ENCODE measurements at places on chromosomes 16 and 17.

- no peak for DNase-seq
Measured at GRCh38 chr16:68389750-68390371, 58.4 kb downstream of the SMPD3 start.

DNA sequence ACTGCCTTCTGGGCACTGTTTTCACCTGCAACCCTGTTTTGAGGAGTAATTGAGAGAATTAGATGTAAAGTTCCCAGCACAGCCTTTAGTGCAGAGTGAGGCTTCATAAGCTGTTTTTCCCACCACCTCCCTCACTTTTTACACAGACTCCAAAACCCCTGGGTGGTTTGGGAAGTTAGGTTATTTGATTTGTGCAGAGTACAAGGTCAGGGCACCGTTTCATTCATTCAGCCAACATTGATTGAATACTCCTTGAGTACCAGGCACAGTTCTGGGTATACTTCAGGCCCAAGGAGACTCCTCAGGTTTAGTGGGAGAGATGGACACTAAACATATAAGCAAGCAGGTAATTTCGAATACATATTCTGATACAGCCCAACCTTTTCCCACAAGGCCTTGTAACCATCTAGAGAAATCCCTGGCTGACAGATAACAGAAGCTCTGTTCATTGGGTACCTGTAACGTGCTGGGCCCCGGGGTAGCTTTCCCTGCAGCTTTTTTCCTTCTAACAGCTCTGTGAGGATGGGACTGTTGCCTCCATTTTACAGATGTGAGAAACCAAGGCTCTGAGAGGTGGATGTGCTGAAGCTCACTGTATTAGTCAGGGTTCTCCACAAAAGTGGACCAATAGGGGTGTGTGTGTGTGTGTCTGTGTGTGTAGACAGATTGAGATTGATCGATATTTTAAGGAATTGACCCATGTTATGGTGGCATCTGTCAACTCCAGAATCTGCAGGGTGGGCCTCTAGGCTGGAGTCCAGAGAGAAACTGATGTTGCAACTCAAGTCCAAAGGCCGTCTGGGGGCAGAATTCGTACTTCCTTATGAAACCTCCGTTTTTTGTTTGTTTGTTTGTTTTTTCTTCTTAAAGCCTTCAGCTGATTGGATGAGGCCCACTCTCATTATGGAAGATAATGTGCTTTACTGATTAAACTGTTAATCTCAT, 234.7 kb downstream of the SNX29 start:
- DNase-seq: no peak

- DNase-seq: no peak
Measured at GRCh38 chr17:67427424-67427823, 50.3 kb downstream of the PITPNC1 start.

DNA sequence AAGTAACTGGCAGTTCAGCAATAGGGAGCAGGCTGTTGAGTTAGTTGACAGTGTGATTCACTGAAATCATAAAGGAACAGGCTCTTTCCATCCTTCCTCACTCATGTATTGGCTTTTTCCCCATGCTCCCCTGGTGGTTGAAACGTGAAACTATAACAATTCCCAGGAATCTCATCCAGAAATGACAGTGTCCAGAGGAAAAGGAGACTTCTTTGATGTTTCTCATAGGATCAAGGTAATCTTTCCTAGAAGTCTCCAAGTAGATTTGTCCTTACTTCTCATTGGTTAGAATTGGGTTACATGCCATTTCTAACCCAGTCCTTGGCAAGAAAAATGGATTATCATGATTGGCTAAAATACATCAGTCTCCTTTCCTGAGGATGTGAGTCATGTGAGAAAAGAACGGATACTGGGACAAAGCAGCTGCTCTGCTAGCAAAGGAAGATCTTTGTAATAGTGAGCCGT, 14.4 kb downstream of the TTC19 start:
- DNase-seq: no peak

DNA sequence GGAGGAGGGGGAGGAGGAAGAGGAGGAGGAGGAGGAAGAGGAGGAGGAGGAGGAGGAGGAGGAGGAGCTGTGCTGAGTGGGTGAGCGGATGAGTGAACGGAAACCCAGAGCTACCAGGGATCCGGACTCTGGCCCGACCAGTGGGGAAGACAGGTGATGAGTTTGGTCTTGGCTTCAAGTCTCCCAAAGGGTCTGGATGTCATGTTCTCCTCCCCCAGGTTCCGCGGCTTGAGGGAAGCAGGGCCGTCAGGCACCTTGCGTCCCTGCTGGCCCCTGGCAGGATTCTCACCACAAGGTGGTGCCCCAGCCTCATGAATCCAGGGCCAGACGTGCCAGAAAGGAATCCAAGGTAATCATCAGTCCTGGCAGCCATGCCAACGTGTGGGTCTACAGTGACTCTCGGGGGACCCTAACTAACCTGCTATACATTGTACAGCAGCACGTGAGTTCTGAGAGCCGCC, 13.5 kb upstream of the ABAT start:
- DNase-seq: peak; percentile 70

DNA sequence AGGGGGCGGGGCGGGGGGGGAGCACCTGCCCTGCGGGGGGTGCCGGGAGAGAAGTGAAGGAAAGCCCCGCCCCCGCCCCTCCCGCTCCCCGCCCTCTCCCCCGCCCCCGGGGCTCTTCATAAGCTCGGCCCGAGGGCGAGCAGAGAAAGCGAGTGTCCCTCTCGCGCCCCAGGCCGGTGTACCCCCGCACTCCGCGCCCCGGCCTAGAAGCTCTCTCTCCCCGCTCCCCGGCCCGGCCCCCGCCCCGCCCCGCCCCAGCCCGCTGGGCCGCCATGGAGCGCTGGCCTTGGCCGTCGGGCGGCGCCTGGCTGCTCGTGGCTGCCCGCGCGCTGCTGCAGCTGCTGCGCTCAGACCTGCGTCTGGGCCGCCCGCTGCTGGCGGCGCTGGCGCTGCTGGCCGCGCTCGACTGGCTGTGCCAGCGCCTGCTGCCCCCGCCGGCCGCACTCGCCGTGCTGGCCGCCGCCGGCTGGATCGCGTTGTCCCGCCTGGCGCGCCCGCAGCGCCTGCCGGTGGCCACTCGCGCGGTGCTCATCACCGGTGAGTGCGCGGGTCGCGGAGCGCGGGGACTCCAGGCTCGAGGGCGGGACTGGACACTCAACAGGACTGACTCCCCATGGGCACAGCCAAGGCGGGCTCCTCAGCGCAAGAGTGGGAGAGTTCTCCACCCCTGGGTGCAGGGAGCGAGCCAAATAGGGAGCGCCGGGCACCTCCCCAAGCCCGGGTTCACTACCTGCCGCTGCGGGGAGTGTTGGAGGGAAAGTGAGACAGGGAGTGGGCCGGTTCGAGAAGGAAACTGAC, at the start of gene HSD11B2:
Gene HSD11B2 (plus strand): TSS at position 145 of the 798 bp plus-strand sequence. CDS start 128 bp downstream, at position 273.
- DNase-seq: peak; percentile 31

DNA sequence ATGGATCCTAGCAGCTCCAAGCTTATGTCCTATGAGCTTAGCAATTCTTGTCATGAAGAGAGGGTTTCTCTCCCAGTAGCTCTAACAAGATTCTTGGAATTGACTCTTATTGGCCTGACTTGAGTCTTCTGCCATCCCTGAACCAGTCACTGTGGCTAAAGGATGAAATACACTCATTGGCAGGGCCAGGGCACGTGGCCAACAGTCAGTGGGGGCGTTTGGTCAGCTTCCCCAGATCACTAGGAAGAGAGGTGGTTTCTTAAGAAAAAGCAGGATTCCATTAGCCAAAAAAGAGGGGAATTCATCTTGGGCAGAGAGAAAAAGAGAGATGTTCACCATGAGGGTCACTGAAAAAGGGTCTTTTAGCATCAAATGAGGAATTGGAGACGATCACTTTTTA, 363.2 kb downstream of the SNX29 start:
- DNase-seq: no peak

DNA sequence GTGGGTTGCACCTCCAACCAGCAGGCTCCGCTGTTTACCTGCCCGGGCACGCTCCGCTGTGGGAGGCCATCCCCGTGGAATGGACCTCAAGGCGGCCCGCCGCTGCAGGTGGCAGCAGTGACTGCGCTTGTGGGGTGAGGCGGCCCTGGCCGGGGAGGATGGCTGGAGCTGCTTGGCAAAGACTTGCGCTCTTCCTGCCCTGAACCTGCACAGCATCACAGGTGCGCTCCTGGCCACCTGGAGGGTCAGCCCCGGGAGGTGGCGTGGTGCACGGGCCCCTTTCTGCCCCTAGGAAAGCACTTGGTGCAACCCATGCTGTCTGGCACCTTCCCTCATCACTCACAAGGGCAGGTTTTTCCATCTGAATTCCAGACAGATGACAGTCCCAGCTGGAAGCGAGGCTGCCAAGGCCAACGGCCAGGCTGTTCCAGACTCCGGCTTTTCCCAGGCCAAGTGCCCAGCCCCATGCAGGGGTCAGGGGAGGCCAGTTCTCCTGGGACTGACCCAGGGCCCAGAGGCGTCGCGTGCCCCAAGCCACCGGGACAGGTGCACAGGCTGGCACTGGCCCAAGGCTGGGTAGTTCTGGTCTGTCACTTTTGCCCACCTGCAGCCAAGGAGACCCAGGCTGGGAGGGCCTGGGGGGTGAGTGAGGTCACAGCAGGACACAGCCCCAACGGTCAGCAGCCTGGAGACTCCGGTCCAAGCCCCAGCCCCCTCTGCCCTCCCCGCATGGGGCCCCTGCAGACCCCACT, 13.3 kb downstream of the UTS2R start:
- no peak for DNase-seq

DNA sequence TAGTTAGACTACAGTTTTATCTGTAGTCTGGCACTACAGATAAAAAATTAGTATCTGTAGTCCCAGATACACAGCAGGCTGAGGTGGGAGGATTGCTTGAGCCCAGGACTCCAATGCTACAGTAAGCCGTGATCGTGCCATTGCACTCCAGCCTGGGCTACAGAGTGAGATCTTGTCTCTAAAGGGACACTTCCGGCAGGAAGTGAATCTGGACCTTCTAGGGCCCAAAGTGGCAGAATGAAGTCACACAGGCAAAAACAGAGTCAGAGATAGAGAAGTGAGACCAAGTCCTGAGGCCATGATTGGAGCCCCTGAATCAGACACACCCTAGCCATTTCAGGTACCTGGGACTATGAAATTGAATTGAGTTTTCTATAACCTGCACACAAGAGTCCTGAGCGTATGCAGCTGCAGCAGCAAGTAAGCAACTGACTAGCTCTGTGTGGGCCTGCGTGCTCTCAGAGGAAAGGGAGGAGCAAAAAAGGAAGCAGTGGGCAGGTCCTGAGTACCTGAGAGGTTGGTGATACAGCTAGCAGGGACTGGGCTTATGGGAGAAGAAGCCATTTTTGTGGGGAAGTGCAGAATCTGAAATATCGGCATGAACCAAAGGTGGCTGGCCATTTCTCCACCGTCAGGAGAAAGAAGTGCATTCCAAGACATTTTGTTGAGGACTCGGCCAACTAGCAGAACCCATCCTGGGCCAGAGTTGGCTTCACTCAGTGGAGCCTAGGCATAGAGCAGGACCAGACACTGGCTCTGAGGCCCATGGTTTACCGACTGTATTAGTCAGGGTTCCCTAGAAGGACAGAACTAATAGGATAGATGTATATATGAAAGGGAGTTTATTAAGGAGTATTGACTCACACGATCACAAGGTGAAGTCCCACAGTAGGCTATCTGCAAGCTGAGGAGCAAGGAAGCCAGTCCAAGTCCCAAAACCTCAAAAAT, 27.2 kb upstream of the BRD7 start:
- DNase-seq: peak; percentile 10

GRCh38 chr17:36888236-36888951, 48.9 kb upstream of the LHX1 start:
- no peak for DNase-seq

GRCh38 chr17:57295526-57296023, 39.3 kb downstream of the MSI2 start:
- no peak for DNase-seq

- no peak for DNase-seq
Measured at GRCh38 chr17:52136166-52136565, 22.3 kb downstream of the CA10 start.

DNA sequence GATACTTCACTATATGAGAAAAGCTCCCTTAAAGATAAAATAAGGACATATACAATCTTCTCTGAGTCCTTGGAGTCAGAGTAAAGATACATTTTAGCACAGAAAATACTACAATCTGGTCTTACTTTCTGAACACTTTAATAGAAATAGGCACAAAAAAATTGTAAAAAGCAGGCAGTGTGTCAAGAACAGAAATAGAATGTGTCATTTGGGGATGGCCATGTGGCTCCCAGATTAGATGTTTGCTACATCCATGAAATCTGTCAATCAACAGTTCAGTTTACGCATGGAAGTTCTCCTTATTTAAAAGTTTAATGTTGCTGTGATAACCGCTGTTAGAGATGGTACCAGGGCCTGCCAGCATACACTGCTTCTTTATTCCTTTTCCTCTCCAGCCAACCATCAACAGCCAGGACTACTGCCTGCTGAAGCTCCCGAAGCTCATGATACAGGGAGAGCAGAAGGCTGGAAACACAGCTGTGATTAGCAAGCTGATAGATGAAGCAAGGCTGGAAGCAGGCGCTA, 278.5 kb downstream of the CEP112 start:
- DNase-seq: no peak

- DNase-seq: peak; percentile 27
Measured at GRCh38 chr17:7552621-7553051, 3.8 kb downstream of the TNFSF12 start.

DNA sequence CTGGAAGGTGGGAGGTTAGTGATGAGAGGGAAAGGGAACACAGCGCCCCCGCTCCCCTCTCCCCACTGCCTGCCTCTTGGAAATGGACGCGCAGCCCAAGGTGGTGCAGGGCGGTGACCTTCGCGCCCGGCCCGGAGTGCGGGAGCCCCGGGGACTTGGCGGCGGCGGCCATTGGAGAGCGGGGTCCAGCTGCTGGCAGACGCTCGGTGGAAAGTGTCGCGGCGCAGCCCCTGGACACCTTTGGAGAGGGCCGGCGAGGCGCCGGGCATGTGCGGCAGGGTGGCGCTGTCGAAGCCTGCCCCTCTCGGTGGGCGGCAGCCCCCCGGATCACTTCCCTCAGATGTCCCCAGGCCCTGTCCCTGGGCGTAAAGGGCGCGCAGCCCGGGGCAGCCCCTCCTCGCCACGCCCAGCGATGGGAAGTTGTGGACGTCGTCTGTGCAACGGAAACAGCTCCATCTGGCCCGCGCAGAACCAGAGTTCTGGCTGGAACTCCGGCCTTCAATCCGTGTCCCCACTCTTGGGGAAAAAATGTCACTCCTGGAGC, 16.7 kb downstream of the SALL1 start:
- no peak for DNase-seq

GRCh38 chr17:27481327-27481726, 25.1 kb downstream of the KSR1 start:
- DNase-seq: peak; percentile 46

Data from activated naive CD4-positive, alpha-beta T cell treated with Interleukin-2 at 50 U/mL for 16 hours (primary cell).